Glutamatergic neuron (in vitro differentiated cells): ENCODE measurements at places on chromosomes 3 and 15.

- no peak for DNase-seq
Observed at GRCh38 chr15:33344111-33344510, 33.3 kb downstream of the RYR3 start.

- DNase-seq, result no peak
Observed at GRCh38 chr3:45499529-45499928, 95.0 kb upstream of the LIMD1 start.

DNA sequence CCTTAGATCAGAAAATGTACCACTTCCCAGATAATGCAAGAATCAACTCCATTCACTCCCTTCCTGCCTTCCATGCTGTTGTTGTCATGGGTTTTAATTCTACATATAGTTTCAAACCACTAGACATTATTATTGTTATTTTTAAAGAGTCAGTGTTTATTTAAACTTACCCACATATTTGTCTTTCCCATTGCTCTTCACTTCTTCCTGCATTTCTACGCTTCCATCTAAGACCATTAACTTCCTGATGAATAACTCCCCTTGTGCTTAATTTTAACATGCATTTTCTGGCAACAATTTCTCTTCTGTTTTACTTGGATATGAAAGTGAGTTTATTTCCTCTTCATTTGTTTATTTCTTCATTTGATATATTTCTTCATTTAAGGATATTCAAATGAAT lies 127.1 kb upstream of the FHIT start:
- DNase-seq, result no peak

DNA sequence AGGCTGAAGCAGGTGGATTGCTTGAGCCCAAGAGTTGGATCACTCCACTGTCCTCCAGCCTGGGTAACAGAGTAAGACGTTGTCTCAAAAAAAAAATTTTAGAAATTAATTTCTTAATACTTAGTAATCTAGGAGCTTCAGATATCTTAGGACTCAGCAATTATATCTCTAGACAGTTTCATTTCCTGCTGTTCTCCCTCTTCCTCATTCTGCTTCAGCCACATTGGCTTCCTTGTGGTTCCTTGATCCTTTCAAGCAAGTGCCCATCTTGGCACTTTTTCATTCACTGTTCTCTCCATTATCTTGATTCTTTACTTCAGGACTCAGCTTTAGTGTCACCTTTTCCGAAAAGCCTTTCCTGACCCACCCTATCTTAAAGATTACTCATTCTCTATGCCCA lies 22.5 kb downstream of the TMEM202 start:
- DNase-seq, result no peak

- no peak for DNase-seq
Observed at GRCh38 chr15:66746231-66746605, 44.2 kb downstream of the SMAD6 start.

DNA sequence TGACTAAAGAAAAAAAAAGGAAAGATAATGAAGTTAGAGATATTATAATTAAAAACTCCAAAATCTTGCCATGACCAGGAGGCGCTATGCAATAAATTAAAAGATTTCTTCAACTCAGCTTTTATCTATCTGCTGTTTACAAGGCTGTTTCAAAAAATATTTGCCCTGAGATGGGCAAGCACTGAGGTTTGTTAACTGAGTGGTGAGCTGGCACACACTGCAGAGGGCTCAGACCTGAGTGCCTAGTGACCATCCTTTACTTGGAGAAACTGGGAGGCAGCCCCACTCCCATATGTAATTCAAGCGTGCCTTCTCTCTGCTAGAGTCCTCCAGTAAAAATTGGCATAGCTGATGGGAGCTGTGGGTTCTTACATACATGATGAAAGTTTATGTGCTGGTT lies 198.7 kb upstream of the TBC1D5 start:
- DNase-seq, result no peak

DNA sequence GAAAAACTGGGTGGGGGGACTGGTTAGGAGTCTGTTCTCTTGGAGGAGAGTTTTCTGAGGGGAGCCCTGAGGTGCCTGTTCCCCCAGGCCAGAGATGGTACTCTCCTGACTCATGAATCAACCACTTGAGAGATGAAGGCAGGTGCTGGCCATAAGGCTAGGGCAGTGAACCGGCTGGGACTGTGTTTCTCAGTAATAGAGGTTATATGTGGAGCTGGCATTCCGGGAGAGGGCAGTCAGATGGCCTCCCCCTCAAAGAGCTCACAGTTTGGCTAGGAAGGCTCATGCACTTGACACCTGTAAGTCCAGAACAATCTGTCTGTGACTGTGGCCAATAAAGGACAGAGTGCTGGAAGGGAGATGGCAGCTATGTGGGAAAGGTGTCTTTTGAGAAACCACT lies 10.0 kb upstream of the SCN10A start:
- no peak for DNase-seq

GRCh38 chr3:31876331-31876730 lies 104.7 kb downstream of the OSBPL10 start:
- DNase-seq, result no peak
